ENCODE measurements at places on chromosomes 13 and 19. TPM values are rescaled to one million over a fixed set of nuclear protein-coding genes. Genes with fewer than 3 reads are reported as not detected.

KCTD4 gene
- total RNA-seq, result not detected

GRCh38 chr13:78787190-78787589, 128.2 kb upstream of the OBI1 start:
- no peak for DNase-seq

DNA sequence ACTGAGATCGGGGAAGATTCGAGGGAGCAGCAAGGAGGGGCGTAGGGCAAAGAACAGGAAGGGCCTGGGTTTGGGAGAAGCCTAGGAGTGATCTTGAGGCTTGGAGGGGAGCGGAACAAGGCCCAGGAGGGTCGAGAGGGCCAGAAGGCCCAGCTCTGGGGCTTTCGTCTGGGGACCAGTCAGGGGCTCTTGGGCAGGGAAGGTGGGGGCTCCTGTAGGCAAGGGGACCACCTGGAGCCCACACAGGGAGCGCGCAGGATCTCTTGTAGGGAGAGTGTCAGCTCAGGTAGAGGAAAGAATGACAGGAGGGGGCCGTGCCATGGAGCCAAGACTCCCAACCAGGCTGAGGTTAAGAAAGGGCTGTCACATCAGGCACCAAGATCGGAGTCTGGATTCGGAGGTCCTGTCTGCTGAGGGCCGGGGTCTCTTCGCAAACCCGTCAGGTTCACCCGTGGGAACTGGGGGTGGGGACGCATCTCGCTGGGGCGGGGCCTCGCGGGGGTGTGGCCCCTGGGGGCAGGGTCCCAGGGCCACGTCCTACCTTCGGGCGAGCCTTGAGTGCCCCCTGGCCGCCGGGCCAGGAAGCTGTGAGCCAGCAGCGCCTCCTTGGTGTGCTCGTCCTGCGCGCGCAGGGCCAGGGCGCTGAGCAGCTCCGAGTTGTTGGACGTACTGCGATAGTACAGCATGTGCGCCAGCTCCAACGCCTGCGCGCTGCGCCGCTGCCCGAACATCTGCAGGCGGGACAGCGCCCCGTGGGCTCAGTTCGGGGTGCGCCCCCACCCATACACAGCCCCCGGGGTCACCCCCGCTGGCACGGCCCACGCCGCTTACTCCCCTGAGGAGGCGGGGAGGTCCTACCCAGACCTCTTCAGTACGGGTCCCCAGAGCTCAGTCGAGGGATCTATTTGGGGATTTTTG, 8.4 kb downstream of the EMP3 start:
- DNase-seq, result peak; percentile 91

DNA sequence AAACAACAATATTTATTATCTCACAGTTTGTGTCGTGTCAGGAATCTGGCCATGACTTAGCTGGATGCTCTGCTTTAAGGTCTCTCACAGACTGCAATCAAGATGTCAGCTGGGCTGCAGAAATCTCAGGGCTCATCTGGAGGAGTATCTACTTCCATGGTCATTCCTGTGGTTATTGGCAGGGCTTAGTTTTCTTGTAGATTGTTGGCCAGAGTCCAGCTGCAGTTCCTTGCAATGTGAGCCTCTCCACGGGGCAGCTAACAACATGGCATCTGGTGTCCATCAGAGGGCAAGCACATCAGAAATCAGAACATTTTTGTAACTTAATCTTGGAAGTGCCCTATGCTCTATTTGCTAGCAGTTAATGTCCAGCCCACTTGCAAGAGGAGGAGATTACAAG, 45.7 kb upstream of the TDRD3 start:
- no peak for DNase-seq

DNA sequence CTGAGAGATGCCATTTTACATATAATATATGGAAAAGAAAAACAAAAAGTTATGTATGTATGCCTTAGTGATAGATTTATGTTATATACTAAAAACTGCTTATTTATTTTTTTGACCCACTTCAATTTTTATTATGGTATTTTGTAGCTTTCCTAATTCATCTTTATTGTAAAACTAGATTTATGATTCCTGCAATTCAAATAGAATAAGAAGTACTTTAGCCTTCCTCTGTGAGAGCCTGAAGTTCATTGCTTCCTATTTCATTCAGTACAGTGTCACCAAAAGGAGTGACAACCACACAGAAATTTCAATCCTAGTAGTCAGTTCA, 158.1 kb downstream of the RGCC start:
- no peak for DNase-seq

DNA sequence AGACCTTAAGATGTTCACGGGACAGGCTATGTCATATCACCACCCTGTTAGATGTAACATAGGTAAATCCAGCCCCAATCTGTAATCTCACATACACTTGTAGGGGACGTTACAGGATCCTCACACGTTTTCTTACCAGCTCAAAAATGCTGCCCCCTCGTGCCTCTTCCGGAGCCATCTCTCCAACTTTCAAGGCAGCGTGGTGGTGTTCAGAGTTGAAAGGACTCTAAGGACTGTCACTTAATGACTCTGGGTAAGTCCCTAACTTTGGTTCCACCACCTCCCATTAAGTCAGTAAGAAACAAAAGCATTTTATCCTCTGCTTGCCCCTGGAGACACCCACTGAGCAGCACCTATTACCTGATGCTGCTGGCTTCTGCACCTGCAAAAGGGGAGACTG, 4.4 kb downstream of the MED26 start:
- peak; percentile 8 for DNase-seq

DNA sequence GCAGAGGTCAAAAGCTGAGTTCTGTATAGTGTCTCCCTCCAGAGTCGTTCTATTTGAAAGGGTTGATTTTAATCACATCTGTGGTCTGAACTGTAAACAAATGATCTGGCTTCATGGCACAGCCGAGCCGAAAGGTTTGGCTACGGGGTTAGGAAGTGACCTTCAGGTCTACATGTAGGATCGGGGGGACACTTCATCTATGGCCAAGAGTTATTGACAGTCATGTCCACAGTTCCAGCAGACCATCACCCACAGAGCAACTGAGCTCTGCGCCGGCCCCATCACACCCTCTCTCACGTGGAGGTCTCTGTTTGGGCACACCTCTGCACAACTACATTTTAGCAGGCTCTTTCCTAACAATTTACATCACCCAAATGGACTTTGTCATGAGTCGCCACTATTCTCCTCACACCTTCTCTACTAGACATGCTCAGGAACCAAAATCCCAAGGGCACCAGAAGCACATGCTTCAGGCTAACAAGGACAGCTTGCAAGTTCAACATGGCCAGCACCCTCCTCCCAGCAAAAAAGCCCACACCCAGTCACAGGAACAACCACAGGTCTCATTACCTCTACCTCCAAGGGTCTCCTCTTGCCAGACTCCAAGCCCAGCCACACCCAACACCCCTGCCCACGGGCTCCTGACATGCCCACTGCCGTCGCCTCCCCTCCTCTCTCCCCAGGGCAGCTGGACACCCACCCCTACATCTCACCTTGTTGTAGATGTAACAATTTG, 36.1 kb upstream of the EPHX3 start:
- no peak for DNase-seq

DNA sequence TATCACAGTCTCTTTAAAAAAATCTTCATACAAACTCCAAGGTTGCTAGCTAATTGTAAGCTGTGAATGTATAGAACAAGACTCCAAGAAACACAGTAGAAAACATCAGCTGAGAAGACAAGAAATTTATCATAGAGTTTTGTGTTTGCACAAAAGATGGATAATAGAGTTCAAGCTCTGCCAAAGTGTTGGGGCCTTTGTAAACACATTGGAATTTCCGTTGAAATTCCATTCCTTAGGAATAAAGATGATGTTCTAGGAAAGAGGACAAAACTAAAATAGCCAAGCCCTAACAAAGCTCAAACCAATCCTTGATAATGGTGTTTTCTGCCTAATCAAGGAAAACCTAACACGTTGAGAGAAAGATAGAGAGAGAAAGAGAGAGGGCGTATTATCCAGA, 20.6 kb downstream of the LRRC63 start:
- DNase-seq, result no peak

- DNase-seq, result no peak
Observed at GRCh38 chr19:35205733-35206323, 22.7 kb downstream of the FAM187B start.

GRCh38 chr19:6458695-6459261, 814 bp downstream of the SLC25A23 start:
- DNase-seq, result no peak

GRCh38 chr19:47697863-47698609, 15.2 kb upstream of the EHD2 start:
- DNase-seq, result peak; percentile 75

CLEC17A gene
- not detected for total RNA-seq

- no peak for DNase-seq
Observed at GRCh38 chr19:6811906-6812305, 39.4 kb downstream of the VAV1 start.

DNA sequence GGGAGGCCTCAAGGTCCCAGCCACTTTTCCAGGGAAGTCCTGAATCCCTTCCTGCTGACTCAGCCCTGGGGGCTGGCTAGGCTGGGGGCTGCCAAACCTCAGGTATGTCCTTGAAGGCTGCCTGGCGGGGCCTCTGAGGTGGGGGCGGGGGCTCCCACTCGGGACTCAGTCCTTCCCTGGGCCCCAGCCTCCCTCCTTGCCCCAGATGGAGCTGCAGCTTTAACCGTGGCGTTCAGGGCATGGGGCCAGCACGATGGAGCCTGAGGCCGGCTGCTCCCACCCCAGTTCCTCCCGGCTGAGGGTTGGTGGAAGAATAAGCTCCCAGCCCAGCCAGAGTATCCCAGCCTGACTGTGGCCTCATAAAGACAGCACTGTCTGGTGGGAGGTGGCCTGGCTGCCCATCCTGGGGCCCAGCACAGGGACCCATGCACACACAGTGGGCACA, 12.4 kb downstream of the CILP2 start:
- DNase-seq, result no peak
